ENCODE measurements at places on chromosomes 7 and 10.

- no peak for DNase-seq
Measured at GRCh38 chr10:82020999-82021398, 146.0 kb downstream of the NRG3 start.

- DNase-seq = no peak
Measured at GRCh38 chr7:149850007-149850594, 11.9 kb downstream of the ZNF862 start.

DNA sequence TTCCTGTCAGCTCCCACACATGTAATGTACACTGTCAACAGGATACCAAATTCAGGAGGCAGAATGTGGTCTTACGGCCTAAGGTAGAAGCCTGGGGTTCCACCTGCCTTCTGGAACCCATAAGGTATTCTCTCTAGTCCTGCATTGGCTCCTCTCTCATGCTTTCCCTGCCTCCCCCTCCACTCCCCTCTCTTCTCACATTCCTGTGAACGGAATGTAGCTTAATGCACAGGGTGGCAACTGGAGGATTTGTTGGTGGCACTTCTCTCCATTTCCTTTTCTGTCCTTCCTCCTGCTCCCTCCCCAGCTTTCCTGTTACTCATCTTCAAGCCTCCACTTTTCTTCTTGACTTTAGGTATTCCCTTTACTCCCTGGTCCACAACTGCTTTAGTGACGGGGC is 11.5 kb upstream of the FLNC start:
- no peak for DNase-seq

GRCh38 chr10:132810141-132810806 is 24.3 kb upstream of the NKX6-2 start:
- DNase-seq = no peak

DNA sequence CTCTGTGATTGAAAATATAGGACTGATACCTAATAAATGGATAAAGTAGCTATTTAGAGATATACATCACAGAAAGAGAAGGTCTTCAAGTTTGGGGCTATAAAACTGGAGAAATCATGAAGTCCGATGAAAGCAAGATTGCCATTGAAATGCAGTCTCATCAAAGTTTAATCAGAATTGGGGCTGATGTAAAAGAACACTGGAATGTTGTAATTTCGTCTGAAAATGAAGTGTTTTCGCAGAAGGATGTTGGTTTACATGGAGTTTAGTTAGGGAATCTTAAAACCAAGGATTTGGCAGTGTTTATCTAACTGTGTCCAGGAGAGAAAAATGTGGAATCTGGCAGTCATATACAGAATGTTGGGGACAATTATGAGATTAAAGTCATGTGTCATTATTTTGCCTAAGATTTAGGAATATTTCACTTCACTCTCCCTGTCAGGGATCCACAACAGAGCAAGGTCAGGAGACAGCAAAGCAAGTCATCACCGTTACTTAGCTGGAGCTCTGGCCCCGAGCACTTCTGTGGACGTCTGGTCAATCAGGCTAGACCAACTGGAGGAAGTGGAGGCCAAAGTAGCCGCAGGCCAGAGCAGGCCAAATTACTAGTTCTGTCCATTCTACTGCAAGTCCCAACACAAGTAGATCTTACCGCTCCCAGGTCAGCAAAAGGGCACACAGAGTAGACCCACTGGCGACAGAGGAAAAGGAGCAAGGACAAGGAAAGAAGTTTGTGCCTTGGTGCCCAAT is 37.0 kb downstream of the EPDR1 start:
- no peak for DNase-seq

DNA sequence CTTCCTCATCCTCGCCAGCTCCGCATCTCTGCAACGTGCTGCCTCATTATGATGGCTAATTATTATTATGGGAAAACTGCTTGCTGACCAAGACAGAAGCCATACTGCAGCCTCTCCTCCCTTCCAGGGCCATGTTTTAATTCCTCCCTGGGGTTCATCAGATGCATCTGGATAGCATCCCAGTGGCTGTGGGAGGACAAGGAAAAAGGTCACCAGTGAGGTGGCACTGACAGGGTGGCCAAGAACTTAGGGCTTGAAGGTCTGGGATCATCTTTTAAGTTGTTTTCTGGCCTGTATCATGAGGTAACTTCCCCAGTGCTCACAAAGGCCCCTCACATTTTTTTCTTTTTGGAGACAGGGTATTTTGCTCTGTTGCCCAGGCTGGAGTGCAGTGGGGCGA is 39.6 kb downstream of the KCNH2 start:
- DNase-seq = no peak

GRCh38 chr7:99016196-99016595 is 127.7 kb downstream of the SMURF1 start:
- DNase-seq = no peak

- DNase-seq = no peak
Measured at GRCh38 chr10:51955696-51956095, 256.3 kb upstream of the CSTF2T start.

- DNase-seq = no peak
Measured at GRCh38 chr7:32476816-32477648, 13.1 kb downstream of the LSM5 start.

DNA sequence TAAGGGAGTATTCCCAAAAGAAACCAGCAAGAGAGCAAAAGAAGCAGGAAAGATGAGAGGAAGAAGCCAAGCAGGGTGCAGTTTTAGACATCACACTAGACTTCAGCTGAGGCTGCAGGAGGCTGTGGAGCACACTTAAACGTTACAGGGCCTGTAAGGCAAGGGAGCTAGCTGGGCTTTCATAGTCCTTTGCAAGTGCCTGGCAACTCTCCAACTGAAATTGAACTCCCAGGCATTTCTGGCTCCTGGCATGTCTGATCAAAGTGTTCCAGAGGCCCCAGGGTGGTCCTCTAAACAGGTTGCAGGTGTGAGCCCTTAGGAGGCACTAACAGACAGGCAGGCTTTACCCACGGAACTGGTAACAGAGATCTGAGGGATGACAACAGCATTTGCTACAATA is 750.2 kb downstream of the XPNPEP1 start:
- DNase-seq = no peak

DNA sequence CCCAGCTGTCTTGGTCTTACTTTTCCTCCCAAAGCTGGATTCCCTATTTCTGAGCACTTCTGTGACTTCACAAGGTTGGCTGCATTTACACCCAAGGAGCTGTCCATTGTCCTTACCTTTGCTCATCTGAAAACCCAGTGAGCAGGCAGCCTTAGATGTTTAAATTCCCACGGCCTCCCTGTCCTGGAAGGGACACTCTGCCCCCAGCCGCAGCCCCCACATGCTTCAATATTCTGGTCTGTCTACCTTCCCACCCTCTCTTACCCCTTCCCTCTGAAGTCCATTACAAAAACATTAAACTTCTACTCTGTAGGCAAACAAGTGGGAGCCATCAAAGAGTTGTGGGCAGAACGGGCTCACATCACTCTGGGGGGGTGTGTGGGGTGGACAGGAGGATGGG is 73.8 kb upstream of the EFCAB10 start:
- no peak for DNase-seq

- DNase-seq = no peak
Measured at GRCh38 chr10:79245539-79246208, 101.6 kb upstream of the PPIF start.

- DNase-seq = no peak
Measured at GRCh38 chr10:50231515-50232260, 19.6 kb downstream of the ASAH2 start.

GRCh38 chr7:131843898-131844331 is 287.5 kb upstream of the PODXL start:
- no peak for DNase-seq

- DNase-seq = no peak
Measured at GRCh38 chr7:50649259-50649885, 84.2 kb upstream of the DDC start.

DNA sequence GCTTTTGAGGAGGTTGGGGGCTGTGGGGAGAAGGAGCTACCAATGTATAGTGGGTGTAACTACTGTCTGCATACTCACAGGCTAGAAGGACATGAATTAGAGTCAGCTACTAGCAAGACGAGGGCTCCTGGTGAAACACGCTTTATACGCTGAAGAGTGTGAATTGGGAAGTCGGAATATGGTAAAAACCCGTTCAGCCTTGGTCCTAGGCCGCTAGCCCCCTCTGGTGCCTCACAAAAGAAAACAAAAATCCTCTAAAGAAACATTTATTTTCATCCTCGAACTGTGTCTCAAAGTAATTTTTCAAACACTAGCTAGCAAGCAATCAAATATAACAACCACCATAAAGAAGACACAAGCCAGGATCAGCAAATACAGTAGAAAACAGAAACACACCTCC is 338.1 kb upstream of the SEMA3C start:
- DNase-seq = no peak

GRCh38 chr7:18357691-18358090 is 137.9 kb upstream of the HDAC9 start:
- DNase-seq = no peak

DNA sequence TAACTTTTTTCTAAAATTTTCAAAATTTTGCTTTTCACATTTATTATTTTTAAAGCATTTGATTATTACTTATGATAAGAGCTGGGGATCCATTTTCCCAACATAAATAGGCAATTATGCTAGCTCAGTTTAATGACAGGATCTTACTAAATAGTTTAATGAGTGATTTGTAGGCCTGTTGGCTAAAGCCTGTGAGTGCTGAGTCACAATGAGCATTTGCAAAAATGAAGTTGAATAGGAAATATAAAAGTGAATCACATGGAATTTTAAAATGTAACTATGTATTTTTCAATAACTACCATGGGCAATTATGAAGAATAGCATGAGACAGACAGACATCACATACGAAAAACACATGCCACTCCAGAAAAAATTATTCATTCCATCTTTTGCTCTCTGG is 45.1 kb upstream of the ZPBP start:
- DNase-seq = no peak

- DNase-seq = no peak
Measured at GRCh38 chr10:60877777-60878120, 66.2 kb downstream of the RHOBTB1 start.

- no peak for DNase-seq
Measured at GRCh38 chr10:58152673-58153263, 114.9 kb downstream of the IPMK start.

DNA sequence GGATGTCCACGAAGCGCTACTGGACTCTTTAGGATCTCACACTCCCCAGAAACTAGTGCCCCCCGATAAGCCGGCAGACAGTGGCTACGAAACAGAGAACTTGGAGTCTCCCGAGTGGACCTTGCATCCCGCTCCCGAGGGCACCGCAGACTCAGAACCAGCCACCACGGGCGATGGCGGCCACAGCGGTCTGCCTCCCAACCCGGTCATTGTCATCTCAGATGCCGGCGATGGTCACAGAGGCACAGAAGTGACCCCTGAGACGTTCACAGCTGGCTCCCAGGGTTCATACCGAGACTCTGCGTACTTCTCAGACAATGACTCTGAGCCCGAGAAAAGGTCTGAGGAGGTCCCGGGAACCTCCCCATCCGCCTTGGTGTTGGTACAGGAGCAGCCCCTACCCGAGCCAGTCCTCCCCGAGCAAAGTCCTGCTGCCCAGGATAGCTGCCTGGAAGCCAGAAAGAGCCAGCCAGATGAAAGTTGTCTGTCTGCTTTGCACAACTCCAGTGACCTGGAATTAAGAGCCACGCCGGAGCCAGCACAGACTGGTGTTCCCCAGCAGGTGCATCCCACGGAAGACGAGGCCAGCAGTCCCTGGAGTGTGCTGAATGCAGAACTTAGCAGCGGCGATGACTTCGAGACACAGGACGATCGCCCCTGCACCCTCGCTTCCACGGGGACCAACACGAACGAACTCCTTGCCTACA is 17.6 kb upstream of the BHLHA15 start:
- DNase-seq = no peak

GRCh38 chr7:146961617-146962016 is 845.0 kb downstream of the CNTNAP2 start:
- DNase-seq = no peak

- no peak for DNase-seq
Measured at GRCh38 chr10:90007226-90007625, 305.8 kb downstream of the KIF20B start.

DNA sequence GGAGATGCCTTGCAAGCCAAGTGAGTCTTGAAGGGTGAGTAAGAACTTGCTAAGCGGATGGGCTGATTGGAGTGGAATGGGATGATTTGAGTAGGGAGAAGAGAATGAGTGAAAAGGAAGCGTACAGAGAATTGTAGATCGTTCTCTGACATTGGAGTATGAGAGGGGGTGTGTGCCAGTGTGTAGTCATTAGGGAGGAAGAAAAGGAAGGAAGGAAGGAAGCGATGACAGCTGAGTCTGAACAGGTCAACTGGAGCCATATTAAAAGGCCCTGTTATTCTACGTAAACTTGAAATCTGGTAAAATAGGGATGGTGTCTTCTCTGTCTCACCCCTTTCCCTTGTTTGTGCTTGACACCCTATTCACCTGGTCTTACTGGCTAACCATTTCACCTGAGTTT is 55.1 kb downstream of the SLK start:
- DNase-seq = no peak

GRCh38 chr7:16803881-16804673 is 722 bp downstream of the AGR2 start:
- no peak for DNase-seq

GRCh38 chr7:44273681-44274622 is 51.4 kb downstream of the CAMK2B start:
- no peak for DNase-seq

DNA sequence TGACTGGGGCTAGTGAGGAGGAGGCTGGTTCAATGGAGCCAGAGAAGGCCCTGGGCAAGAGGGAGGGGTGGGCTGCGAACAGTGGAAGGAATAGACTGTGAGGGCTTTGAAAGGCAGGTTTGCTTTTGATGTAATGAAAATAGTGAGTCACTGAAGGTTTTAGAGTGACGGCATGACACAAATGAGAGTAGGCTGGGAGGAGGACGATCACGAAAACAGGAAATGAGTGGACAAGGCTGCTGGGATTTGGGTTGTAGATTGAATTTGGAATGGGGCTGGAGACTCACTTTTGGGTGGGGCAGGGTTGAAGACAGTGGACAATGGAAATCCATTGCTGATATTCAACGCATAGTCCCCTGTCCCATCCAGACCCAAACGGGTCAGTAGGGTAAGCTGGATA is 139.6 kb downstream of the CDH23 start:
- no peak for DNase-seq

- DNase-seq = no peak
Measured at GRCh38 chr7:40538281-40538680, 403.5 kb downstream of the SUGCT start.

DNA sequence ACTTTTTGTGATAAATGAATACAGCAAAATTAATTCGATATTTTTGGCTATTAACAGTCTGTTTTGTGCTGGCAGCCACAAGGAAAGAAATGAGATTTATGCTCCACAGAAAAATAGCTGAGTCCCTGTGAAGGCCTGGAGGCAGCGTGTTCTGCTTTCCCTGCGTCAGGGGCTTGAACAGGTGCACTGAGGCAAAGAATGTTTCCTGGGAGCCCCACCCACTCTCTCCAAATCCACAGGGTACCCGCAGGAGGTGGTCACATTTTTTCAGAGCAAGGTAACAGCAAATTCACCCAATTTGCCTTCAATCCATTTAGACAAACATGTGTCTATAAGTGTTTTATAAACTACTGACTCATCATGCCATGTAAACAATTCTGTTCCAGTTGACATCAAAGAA is 308.1 kb downstream of the TCERG1L start:
- DNase-seq = no peak

DNA sequence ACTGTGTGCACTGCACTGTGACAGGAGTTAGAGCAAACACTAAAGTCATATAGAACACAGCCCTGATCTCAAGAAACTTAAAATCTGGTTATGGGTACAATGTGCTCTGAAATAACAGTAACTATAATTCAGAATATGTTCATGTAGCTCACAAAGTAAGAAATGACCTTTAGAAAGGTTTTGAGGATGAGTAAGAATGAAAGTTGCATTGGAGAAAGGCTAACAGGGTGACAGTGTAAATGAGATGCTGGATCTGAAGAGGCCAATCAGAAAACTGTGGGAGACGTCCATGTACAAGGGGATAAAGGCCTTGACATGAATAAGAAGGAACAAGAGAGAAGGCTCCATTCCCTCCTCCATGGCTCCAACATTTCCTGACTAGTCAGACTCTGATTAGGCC is 124.7 kb downstream of the GRM3 start:
- DNase-seq = no peak
